T1000 (cell line): ENCODE measurements at places on chromosomes 11 and 22.
A peak's percentile ranks its signal among the peaks of the same experiment; 100 is the strongest.

DNA sequence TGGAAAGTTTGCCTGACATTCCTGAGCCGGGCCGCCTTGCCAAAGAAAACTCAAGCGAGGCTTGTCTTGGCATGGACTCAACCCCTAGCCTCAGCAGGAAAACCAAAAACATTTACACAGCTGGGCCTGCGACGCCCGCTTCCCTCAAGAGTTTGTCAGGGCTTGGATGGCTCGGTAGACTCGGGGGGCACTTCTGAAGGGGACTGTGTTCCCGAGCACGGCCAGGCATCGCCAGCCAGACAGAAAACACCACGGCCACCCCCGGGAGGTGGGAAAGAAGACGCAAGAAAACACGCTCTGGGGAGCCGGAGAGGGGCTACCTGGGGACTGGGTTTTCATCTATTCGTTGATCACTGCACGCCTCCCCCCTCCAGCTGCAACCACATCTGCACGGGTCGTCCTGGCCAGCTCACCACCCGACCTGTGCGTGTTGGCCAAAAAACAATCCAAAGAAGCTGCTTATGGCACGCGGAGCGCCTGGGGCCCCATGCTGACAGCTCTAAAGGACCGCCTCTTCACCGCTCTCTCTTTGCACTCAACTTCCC lies 380.7 kb downstream of the MN1 start:
- peak; percentile 15 for DNase-seq

DNA sequence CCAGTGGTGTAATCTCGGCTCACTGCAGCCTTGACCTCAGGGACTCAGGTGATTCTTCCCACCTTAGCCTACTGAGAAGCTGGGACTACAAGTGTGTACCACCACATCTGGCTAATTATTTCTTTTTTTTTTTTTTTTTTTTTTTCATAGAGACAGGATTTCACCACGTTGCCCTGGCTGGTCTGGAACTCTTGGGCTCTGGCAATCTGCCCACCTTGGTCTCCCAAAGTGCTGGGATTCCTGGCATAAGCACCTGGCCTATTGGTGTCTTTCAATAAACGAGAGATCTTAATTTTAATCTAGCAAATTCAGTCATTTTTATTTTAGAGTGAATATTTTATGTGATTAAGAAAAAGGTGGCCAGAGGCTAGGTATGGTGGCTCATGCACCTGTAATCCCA lies 40.1 kb downstream of the DGCR2 start:
- DNase-seq, result no peak

DNA sequence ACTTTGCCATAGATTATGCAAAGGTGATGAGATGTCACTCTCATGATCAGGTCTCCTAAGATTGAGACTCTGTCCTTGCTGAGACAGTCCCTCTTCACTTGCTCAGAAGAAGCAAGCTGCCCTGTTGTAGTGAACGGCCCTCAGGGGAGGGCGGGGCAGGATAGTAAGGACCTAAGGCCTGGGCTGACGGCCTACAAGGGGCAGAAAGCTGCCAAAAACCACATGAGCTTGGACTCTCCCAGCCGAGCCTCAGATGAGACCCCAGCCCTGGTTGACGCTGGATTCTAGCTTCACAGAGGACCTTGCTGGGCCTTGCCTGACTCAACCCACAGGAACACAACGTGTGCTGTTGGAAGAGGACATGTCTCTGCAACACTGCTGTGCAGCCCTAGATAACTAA lies 1182.5 kb downstream of the TBC1D22A start:
- DNase-seq, result no peak

DNA sequence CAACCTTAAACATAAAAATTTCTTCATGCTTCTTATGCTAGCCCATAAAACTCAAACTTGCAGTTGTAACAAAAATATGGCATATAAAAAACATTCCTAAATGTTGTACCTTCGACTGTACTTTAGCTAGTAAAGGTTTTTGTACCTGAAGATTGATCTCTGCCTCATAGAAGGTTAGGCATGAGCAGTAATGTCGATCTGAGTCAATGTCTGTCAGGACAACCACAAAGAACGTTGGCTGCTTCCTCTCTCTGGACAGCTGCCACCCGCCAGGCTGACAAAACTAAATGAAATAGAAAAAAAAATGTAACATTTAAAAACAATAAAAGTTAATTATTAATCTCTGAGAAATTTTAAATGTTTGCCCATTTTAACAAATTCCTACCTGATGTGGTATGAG lies 251.3 kb downstream of the SBF2 start:
- DNase-seq, result no peak

- no peak for DNase-seq
Measured at GRCh38 chr11:30481330-30481729, 104.8 kb downstream of the MPPED2 start.

DNA sequence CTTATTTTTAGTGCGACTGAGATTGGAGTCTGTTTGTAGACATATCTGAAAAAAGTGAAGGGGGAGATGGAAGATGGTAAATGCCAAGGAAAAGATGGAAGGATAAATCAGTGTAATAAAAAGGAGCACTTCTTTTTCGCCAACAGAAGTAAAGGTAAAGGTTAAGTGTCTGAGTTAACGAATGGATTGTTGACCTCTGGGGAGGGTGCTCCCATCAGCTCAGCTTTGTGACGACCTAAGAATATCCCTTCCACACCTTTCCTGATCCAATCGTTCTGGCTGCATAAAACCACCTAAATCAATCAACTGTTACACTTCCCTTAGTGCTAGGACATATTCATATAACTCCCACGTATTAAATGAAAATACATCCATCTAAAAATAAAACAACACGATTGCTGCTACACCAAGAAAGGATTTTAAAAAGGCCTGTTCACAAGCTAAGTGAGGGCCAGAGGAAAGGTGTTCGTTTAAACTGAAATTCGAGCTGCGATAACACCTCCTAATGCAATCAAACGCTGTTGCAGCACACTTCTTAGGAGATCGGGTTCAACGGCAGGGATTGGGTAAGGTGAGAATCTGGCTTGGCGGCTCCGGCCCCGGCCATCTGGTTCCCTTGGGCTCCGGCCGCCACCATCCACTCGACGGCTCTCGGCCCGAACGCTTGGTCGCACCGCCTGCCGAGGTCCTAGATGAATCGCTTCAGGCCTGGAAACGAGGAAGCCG lies 658 bp downstream of the C11orf71 start:
- DNase-seq, result no peak

DNA sequence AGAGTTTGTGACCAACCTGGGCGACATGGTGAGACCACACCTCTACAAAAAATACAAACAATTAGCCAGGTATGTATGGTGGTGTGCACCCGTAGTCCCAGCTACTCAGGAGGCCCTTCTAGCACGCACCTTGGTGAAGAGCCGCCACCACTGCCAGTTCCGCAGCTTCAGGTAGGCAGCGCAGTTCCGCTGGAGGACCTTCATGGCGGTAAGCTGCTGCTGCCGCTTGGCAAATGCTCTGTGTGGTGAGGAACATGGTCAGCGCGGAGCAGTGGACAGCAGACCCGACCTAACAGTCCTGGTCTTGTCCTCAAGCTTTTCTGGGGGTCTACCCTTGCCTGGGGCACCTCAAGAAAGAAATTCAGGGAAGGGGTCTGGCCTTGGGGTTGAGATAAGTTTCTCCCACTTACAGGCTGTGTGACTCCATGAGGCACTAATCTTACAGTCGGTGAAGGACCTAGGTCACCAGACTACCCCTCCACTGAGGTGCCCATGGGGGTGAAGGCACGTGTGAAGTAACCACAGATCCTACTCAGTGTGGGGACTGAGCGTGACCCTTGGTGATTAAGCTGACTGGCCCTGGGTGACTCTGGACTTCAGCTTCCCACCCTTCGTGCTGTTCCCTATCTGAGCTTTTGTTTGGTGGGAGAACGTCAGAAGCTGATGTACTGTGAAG lies 49.6 kb downstream of the APOL1 start:
- DNase-seq, result no peak

DNA sequence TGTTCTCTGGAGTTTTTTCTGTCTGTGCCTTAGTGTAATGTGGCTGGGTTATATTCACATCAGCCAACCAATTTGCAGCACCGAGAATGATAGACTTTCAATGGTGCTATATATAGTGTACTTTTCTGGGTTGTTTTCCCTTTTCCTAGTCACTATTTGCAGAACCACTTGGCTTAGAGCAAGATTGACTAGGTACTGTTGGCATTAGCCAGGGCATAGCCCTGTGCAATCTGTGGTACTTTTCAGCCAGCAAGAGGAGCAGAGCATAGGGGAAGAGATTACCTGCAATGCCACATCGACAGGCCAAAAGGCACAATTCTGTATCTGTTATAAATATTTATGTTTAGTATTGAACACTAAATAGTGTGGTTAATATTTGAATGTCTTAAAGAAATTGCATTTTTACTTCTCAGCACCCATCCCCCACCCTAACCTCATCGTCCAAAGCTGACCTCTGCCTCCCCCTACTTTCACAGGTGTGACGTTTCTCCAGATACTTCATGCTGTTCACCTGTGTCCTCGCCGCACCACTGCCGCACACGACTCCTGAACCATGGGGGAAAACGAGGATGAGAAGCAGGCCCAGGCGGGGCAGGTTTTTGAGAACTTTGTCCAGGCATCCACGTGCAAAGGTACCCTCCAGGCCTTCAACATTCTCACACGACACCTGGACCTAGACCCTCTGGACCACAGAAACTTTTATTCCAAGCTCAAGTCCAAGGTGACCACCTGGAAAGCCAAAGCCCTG lies 51.4 kb downstream of the MICAL2 start:
- DNase-seq, result no peak

GRCh38 chr11:120197977-120198376 lies 12.9 kb upstream of the OAF start:
- no peak for DNase-seq

DNA sequence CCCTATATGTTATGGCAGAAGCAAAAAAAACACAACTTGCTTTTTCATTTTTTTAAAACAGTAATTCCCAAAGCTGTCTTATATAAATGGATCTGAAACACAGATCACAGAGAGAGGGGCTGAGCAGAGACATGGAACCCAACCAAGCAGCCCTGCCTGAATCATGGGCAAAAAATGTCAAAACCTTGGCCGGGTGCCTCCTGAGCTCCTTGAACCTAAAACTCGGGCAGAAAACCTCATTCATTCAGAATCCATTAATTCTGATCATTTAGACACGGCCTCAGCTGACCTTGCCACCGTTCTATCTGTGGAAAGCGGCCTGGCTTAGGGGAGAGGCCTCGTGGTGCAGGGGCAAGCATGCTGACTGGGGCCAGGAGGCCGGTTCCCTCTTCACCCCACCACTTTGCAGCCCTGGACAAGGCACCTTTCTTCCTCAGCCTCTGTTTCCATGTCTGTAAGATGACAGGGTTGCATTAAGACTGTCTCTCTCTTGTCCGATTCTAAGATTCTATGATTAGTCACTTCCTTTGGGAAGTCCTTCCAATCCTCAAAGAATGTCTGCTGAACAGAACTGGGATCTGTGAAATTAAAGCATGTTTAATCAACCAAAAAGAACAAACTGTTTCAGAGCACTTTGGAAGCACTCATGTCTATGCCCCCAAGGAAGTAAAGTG lies 26.0 kb downstream of the TENM4 start:
- no peak for DNase-seq

GRCh38 chr11:35517481-35517880 lies 7.9 kb downstream of the PAMR1 start:
- DNase-seq, result no peak

DNA sequence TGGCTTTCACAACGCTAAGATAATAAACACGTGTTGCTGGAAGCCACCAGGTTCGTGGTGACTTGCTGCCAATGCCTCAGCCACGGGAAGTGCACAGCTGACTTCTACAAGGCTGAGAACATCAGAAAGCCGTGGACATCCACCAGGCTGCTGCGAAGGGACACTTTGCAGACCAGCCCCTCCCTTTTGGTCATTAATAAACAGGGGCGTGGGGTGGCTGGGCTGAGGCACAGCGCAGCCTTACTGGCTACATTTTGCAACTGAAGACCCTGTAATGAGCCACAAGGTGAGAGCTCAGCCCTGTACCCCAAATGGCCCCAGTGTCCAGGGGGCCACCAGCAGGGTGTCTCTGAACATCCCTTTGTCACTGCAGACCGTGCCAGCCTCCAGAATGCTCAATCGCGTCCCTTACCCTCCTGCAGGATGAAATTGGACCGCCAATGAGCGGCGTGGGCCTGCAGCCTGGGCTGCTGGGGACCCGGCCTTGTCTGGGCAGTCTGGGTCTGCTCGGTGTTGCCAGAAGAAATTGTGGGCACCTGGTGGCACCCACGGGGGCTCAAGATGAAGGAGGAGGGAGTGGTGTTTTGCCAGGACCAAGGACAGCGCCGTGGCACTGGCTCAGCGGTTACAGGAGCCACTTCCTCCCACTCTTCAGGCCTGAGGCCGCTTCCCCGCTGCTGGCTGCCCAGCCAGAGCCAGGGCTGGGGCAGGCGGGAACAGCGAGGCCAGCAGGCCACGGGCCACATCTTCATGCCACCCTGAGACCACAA lies 181.9 kb downstream of the CTTN start:
- no peak for DNase-seq
